ENCODE measurements at places on chromosomes 11 and 22. TPM values are rescaled to one million over a fixed set of nuclear protein-coding genes. Genes with fewer than 3 reads are reported as not detected.
A peak's percentile ranks its signal among the peaks of the same experiment; 100 is the strongest.

DNA sequence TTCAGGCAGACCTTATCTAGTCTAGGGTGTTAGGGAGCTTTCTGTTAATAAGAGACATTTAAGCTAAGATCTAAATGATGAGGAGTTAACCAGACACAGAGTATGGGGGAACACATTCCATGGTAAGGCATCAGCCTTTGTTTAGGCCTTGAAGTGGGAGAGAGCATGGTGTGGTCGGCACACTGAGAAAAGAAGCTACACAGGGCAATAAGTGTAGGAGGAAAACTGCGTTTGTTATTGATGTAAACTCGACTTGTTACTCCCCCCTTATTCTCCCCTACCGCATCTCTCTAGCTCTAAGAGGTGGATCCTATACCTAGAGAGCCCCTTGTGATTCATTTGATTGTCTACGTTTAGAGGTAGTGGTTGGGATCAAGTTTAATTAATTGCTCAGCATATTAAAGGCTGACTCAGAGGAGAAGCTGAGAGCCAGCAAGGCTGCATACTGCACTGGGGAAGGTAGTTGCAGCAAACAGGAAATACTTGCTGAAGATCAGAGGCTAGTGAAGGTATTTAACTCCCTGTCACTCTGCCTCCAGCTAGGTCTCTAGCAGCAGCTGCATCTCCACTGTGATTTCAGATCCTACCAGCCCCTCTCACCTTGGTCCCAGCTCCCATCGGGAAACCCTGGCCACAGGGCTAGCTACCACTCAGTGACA lies 86.8 kb upstream of the TEAD1 start:
- H3K27me3 ChIP-seq = peaks cover 8% of the 10 kb centered on the region
- peaks cover 8% of the 10 kb centered on the region for H3K4me1 ChIP-seq
- no peak for DNase-seq
- H3K27ac ChIP-seq = no peak overlapping the region

GRCh38 chr22:40397396-40397795 lies 27.0 kb downstream of the SGSM3 start:
- no peak overlapping the region for H3K4me3 ChIP-seq
- H3K4me1 ChIP-seq = peaks cover 70% of the 10 kb centered on the region
- no peaks in the 10 kb centered on the region for H3K27me3 ChIP-seq
- no peak for DNase-seq
- peaks cover 15% of the 10 kb centered on the region for H3K36me3 ChIP-seq

GRCh38 chr11:66338276-66339161 lies 2.3 kb upstream of the RIN1 start:
- H3K27me3 ChIP-seq = no peaks in the 10 kb centered on the region
- no peak overlapping the region for H3K4me3 ChIP-seq
- peaks cover 12% of the 10 kb centered on the region for H3K36me3 ChIP-seq
- DNase-seq = peak; percentile 2

- no peaks in the 10 kb centered on the region for H3K4me1 ChIP-seq
- no peaks in the 10 kb centered on the region for H3K27me3 ChIP-seq
- no peak overlapping the region for H3K4me3 ChIP-seq
- DNase-seq = no peak
Observed at GRCh38 chr22:41713004-41713403, 13.7 kb downstream of the MEI1 start.

GRCh38 chr11:33734441-33735270 lies 1.6 kb downstream of the CD59 start:
- peak overlapping the region; percentile 78 for H3K4me3 ChIP-seq
- peaks cover 10% of the 10 kb centered on the region for H3K36me3 ChIP-seq
- no peak for DNase-seq
- H3K27me3 ChIP-seq = no peaks in the 10 kb centered on the region

GRCh38 chr11:87290304-87290922 lies 252.7 kb downstream of the TMEM135 start:
- no peaks in the 10 kb centered on the region for H3K36me3 ChIP-seq
- H3K27me3 ChIP-seq = no peaks in the 10 kb centered on the region
- H3K4me3 ChIP-seq = no peak overlapping the region
- DNase-seq = no peak
- no peaks in the 10 kb centered on the region for H3K4me1 ChIP-seq

DNA sequence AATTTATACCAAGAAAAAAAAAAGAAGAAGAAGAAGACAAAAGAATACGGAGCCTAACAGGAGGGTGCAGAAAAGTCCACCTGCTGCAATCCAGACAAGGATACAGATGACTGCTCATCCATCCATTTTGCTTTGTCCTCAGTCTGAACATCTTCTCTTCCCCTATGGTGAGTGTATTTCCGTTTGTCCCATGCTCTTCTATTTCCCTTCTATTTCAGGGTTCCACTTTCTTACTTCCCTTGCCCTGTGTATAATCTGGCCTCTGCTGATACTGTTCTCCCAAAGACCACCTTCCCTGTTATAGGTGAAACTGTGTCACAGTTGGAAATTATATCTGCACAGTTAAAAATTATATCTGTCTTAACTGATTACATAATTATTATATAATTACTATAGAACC lies 48.7 kb upstream of the USP47 start:
- no peak overlapping the region for H3K27ac ChIP-seq
- DNase-seq = no peak
- no peaks in the 10 kb centered on the region for H3K36me3 ChIP-seq
- no peak overlapping the region for H3K4me3 ChIP-seq

GRCh38 chr11:68581439-68581838 lies 102.9 kb upstream of the GAL start:
- no peaks in the 10 kb centered on the region for H3K27me3 ChIP-seq
- peaks cover 42% of the 10 kb centered on the region for H3K36me3 ChIP-seq
- no peak overlapping the region for H3K27ac ChIP-seq

DNA sequence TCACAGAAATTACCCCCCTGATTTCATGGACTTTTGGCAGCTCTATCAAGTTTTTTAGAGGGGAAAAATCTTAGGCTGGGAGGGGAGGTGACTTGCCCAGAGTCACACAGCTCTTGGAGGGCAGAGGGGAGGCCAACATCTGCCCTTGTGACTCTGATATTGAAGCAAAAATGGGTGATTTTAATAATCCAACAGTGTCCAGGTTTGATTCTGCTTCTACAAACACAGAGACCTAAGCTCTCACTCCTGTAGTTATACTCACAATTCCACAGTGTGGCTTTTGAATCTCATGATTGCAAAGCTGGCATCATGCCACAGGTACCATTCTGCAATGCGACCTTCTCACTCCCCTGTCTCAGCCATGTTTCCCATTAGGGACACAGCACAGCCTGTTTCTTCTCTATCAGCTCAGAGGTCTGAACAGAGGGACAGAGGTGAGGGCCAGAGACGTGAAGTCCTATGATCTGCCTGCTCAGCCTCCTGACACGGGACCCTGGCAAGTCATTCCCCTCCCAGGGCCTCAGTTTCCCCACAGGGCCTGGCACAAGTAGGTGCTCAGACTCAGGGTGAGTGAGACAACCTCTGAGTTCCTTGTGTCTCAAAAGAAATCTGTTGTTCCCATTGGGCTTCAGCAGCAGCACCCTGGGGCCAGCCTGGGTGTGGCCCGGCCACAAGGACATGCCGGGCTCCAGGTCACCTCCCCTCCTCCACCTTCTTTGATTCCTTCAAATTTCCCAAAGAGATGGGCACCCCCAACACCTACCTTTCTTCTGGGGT lies 766 bp downstream of the APOL2 start:
- peak; percentile 38 for DNase-seq
- peak overlapping the region; percentile 99 for H3K27ac ChIP-seq
- H3K27me3 ChIP-seq = no peaks in the 10 kb centered on the region
- peaks cover 40% of the 10 kb centered on the region for H3K36me3 ChIP-seq
- H3K4me3 ChIP-seq = peak overlapping the region; percentile 98

GRCh38 chr11:101446726-101447125 lies 137.1 kb downstream of the TRPC6 start:
- H3K27ac ChIP-seq = no peak overlapping the region
- no peak for DNase-seq
- H3K4me1 ChIP-seq = no peaks in the 10 kb centered on the region

GRCh38 chr11:19453651-19454257 lies 213.0 kb upstream of the E2F8 start:
- H3K27me3 ChIP-seq = peaks cover 11% of the 10 kb centered on the region
- H3K4me1 ChIP-seq = no peaks in the 10 kb centered on the region
- no peak for DNase-seq
- no peaks in the 10 kb centered on the region for H3K36me3 ChIP-seq
- no peak overlapping the region for H3K27ac ChIP-seq
- H3K4me3 ChIP-seq = no peak overlapping the region

- H3K27me3 ChIP-seq = peaks cover 2% of the 10 kb centered on the region
- H3K36me3 ChIP-seq = no peaks in the 10 kb centered on the region
- H3K4me1 ChIP-seq = no peaks in the 10 kb centered on the region
- DNase-seq = no peak
Observed at GRCh38 chr11:44509296-44509695, 56.2 kb upstream of the CD82 start.

DNA sequence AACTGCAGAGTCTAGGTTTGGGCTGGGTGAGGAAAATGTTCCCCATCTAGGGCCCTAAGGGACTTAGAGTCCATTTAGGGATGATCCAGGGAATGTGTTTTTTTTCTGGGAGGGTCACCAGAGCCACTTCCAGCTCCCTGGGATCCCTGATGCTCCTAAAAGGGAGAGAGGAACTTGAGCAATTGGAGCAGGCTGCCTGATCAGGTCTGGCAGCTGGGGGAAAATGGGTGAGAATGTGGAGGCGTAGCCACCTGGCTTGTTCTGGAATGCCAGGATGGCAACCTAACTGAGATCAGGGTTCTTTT lies 1.2 kb downstream of the PGAP2 start:
- peaks cover 9% of the 10 kb centered on the region for H3K36me3 ChIP-seq
- DNase-seq = no peak
- H3K4me3 ChIP-seq = no peak overlapping the region
- H3K4me1 ChIP-seq = peaks cover 16% of the 10 kb centered on the region

Gene TRPM5
- not detected for total RNA-seq

Gene TESMIN
- total RNA-seq = 7.3 TPM

Gene CYB561A3
- 31.8 TPM for total RNA-seq

Gene NLRP10
- total RNA-seq = not detected

Measured in activated naive CD4-positive, alpha-beta T cell treated with anti-CD3 and anti-CD28 coated beads for 36 hours (primary cell).